AML-193 (cell line): ENCODE measurements at places on chromosomes 7 and 10.

- no peak for DNase-seq
These were observed 281.1 kb downstream of the CCDC3 start for GRCh38 chr10:12720217-12720981.

GRCh38 chr7:116139007-116139406 lies 71.3 kb upstream of the TES start:
- DNase-seq, result no peak

GRCh38 chr7:81525841-81526240 lies 244.0 kb downstream of the HGF start:
- DNase-seq, result no peak

GRCh38 chr7:134724606-134725005 lies 54.8 kb upstream of the CALD1 start:
- peak; percentile 23 for DNase-seq

- no peak for DNase-seq
These were observed 163.4 kb upstream of the NFE2L3 start for GRCh38 chr7:25988640-25989039.

- no peak for DNase-seq
These were observed 17.2 kb upstream of the GIMAP8 start for GRCh38 chr7:150432915-150433892.

GRCh38 chr7:67343572-67343971 lies 346.9 kb downstream of the TYW1 start:
- no peak for DNase-seq

- no peak for DNase-seq
These were observed 2.0 kb downstream of the NDUFB2 start for GRCh38 chr7:140698477-140698876.

GRCh38 chr7:156492170-156492569 lies 148.4 kb upstream of the RNF32 start:
- DNase-seq, result no peak

- no peak for DNase-seq
These were observed 37.8 kb upstream of the GARS1 start for GRCh38 chr7:30556840-30557239.

GRCh38 chr7:65225422-65226006 lies 148.1 kb upstream of the ZNF92 start:
- DNase-seq, result no peak

- DNase-seq, result no peak
These were observed 22.7 kb downstream of the SSC4D start for GRCh38 chr7:76386691-76387260.

DNA sequence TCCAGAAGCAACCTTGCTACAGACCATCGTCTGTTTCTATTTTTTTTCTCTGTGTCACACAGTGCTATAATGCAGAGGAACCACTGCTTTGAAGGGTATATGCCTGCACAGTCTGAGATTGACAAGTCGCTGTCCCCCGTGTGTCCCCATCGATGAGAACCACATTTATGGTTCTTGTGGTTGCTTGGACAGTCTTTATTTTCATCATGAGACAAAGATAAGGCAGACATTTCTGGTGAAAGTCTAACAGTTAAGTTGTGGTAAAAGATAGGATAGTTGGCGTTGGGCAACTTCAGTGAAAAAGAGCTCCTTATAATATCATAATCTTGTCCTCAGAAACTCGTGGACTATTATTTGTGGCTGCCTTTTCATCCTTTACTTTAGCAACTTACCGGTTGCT lies 6.3 kb upstream of the AKR1E2 start:
- DNase-seq, result no peak

DNA sequence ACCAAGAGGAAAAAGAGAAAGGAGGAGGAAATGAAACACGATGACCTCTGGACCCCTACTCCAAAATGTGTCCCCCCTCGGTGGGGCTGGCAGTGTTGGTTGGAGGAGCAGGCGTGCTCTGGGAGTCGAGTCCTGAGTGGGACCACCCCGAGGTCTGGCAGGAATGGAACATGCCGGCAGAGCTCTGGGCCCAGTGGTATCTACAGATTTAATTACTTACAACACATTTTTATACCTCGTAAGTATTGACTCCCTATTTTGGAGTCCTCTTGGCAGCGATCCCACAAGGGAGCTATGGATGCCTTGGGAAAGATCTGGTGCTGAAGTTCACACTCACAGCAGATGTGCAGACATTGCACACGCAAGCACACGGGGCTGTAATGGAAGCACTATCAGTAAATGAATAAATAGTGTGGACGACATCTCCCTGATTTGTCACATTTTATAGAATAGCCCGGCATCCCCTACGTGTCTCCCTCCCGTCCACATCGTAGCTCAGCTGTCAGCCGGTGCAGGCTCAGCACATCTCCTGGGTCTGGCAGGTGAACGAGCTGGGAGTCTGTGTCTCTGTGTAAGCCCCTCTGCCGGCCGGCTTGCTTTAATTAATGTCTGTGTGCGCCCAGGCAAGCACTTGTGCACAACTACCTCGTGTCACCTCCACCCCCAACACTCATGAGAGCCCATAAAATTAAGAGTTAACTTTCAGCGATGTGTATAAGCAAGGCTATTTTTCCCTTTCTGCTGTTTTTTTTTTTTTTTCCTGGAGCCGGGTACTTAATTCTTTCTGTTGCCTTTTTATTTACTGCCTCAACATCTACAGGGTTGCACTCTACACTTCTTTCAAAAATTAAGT lies 603.2 kb downstream of the LRMDA start:
- no peak for DNase-seq
